Fibroblast of villous mesenchyme (primary cell): ENCODE measurements at places on chromosomes 1 and 21. TPM values are rescaled to one million over a fixed set of nuclear protein-coding genes. Genes with fewer than 3 reads are reported as not detected.

DNA sequence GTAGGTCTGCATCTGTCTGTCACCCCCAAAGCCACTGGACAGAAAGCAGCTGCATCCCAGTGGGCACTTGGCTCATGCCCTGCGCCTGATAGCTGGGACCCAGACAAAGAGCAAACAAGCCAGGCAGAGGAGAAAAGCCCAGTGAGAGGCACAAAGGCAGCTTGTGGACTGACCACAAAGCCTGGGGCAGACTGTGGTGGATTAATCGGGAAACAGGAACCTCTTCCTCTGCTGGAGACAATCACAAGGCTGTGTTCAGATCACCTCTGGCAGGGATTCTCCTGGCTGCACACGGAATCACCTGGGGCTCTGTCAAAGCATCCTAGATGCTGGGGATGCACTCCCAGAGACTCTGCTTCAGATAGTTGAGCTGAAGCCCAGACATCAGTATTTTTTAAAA, 15.2 kb upstream of the GJB5 start:
- no peak for DNase-seq

UBE2U gene
- total RNA-seq: not detected in 2 replicates

- peak; percentile 97 for DNase-seq
These were observed at the start of gene PRKAB2 for GRCh38 chr1:147172168-147173016. Gene PRKAB2, minus strand, starts transcription at chr1:147172470. Its CDS starts 326 bp downstream, at chr1:147172144.

ANKRD34A gene
- total RNA-seq: 1.3 and 1.6 TPM in 2 replicates

DNA sequence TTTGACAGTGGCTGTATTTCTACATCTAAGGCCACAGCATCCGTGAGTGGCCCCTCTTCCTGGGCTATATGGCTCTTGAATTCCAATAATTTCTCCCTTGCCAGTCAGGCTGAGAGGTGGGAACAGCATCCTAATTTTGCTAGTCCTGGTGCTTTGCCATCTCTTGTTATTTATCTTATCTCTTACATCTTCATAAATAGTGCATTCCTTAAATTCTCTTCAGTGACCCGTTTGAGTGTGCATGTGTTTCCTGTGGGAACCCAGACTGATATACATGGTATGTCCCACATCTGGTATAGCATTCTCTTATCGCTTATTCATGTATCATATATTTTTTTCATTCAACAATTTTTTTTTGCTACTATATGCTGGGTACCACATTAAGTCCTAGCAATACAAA, 9.9 kb downstream of the S100A11 start:
- peak; percentile 38 for DNase-seq

DNA sequence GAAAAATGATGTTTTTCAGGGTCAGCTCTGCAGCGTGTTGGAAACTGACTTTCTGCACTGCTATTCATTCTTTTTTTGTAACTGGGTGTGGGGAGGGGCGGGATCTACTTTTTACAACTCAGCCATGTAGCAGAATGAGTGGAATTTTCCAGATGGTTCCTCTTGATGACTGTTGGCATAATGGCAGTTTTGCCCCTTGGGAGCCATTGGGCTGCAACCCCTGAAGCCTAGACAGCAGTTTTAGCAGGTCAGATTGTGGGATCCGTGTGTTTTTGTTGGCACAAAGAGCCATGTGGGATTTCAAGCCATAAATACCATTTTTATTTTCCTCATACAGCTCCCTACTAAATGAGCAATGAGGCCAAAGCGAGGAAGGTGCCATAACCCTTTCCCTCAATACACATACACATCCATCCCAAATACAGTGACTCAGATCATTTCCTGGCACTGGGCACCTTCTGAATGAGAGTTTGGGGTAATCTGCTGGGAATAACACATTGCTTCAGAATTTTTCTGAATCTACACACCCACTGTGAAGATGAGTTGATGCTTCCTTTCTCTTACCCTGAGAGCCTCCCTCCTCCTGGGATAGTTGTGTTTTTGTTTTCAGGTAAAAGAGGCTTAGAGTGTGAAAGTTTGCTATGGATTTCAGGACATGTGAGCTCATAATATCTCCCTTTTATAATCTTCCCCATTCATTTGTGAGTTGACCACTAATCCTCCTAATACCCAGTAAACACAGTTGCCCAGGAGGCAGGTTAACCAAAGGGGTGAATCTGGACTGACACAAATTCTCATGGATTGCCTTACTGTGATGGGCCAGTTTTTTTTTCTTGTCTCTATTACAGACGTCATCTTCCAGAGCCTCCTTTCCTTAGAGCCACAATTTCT, 13.1 kb downstream of the S100A10 start:
- DNase-seq: peak; percentile 69

- DNase-seq: peak; percentile 11
These were observed 19.9 kb upstream of the LPAR3 start for GRCh38 chr1:84912726-84913554.

- peak; percentile 75 for DNase-seq
These were observed 4.8 kb upstream of the HEATR1 start for GRCh38 chr1:236608930-236609726.

DNA sequence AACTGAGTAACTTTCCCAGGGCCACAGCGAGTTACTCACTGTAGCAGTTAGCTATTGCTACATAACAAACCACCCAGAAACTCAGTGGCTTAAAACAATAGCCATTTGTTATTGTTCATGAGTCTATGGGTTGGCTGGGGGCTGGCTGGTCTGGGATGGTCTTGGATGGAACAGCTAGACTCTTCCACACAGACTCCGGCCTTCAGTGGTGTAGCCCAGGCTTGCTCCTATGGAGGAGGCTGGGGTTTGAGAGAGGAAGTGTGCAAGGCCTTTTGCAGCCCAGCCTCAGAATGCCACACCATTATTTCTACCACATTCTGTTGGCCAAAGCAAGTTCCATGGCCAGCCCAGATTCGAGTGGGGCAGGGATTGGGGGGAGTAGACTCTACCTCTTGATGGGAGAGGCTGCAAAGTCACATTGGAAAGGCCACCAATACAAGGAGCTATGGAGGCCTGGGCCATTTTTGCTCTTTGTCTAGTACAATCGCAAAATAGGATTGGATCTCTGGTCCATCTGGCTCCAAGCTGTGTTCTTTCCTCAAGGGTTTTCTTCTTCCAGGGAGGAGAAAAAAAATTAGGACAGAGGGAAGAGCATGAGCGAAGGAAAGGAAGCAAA, 37.5 kb upstream of the TTC22 start:
- DNase-seq: no peak

GRCh38 chr1:223659711-223660110, 5.8 kb downstream of the CAPN8 start:
- DNase-seq: no peak

- no peak for DNase-seq
These were observed 35.2 kb downstream of the JUN start for GRCh38 chr1:58748666-58749065.

GRCh38 chr1:33142483-33143064, 39.3 kb downstream of the TRIM62 start:
- peak; percentile 47 for DNase-seq

SAMD13 gene
- total RNA-seq: under 0.01 and 0.64 TPM in 2 replicates

RNU1-1 gene
- total RNA-seq: under 0.01 TPM in 1 of 2 replicates, not detected in the other

DNA sequence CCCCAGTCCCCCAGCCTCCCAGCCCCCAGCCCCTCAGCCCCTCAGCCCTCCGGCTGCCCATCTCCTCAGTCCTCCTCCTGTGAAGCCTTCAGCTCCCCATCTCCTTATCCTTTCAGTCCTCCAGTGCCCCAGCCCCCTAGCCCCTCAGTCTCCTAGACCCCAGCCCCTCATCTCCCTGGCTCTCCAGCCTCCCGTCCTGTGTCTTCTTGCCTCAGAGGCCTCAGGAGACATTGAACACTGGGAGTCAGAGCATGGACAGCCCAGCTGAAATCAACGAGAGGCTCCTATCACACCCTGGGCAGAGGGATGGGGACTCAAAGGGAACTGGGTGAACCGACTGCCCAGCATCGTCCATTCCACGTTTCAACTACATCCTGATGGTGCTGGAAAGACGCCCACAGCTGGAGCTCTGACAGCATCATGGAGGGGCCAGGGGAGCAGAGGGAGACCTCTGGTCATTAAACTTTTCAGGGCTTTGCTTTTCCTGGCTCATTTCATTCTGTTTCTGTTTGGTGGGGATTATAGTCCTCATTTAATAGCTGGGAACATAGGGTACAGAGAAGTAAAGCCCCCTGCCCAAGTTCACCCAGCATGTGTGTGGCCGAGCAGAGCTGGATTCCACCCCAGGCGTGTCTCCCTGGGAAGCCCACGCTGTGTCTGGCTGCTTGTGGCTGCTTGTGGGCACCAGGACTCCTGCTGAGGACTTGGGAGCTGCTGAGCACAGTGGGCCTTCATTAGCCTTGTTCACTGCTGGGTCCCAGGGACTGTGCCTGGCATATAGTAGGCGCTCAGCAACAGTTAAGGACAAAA, 396.7 kb downstream of the PTPRU start:
- no peak for DNase-seq

KCNN3 gene
- not detected in 2 replicates for total RNA-seq

GRCh38 chr1:31663622-31664452, 19.2 kb upstream of the PEF1 start:
- DNase-seq: peak; percentile 45

ASTN1 gene
- not detected in 2 replicates for total RNA-seq

PRPF38B gene
- total RNA-seq: 17.1 and 21.6 TPM in 2 replicates

- no peak for DNase-seq
These were observed 87.9 kb downstream of the ARHGEF10L start for GRCh38 chr1:17627239-17628052.

DNA sequence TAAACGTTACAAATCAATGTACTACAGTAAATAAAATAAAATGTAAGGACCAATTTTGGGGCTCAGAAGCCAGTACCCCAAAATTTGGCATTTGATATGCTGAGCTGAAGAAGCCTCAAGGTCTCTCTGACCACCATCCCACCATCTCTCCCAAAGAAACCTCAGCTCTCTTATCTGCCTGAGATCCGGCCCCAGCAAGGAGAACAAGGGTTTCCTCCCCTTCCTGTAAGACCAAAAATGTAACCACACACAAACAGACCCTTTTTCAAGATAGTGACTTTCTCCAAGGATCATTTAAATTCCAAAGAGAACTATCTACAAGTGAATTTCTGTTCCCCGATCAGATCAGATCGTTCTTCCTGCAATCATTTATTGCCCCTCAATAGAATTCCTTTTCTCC, 68.1 kb upstream of the SLC45A1 start:
- no peak for DNase-seq

HMCN1 gene
- total RNA-seq: 5.2 and 14.2 TPM in 2 replicates

PIGR gene
- total RNA-seq: not detected in 2 replicates

DNA sequence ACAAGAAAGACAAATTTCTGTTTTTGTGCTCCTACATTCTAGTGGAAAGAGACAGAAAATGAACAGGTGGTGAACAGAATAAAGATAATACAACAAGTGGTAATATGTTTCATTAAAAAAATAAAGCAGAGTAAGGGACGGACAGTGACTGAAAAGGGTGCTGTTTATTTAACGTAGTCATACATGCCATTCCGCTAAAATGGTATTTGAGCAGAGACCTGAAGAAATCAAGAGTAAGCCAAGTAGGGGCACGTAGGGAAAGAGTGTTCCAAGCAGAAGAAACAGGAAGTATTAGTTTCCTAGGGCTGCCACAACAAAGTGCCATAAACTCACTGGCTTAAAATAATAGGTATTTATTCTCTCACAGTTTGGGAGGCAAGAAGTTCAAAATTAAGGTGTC, 65.6 kb upstream of the KCTD3 start:
- DNase-seq: no peak

- DNase-seq: peak; percentile 40
These were observed 257.2 kb downstream of the MRPL39 start for GRCh38 chr21:25350056-25350455.

OR2L5 gene
- not detected in 2 replicates for total RNA-seq

DNA sequence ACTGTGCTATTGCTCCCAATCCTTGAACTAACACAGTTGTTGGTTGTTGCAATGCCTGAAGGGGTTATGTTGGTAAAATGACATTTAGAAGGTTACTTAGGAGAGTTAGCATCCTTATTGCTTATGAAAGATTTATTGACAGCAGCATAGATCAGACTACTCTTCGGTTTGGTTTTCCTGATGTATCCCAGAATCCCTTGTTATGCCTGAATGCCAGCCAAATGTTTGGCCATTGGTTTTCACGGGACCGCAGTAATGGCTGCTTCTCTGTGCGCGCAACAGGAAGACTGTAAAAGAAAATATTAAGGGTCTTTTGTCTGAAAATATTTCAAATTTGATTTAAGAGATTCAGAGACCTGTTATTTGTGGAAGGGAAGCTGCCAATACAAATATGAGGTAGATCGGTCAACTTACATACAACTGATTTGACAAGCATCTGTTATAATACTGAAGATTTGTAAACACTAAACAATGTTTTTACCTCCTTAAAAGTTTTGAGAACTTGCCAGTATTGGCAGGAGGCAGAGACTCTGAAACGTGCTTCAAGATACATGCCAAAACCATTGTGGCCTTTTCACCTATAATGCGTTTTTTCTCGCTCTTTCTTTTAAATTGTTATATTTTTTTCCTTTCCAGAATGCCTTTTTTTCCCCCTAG, 8.3 kb downstream of the NFIA start:
- no peak for DNase-seq

DNA sequence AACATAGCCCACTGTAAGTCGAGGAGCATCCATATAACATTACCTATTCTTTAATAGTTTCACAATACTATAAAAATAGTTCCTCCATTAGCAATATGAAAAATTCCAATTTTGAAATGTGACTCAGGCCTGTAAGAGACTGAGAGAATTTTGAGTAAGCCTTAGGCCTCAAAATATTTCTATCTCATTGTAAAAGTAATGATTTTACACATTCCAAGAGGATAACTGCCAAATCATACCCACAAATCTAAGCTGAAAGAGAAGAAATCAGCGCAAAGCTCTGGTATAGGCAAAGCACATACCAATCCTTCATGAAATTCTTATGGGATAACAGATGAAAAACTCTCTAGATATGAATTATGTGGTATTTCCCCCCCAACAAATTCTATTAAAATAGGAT, 144.1 kb downstream of the CDC42BPA start:
- DNase-seq: peak; percentile 24

GRCh38 chr21:36508948-36509347, 29.0 kb upstream of the CLDN14 start:
- no peak for DNase-seq

DNA sequence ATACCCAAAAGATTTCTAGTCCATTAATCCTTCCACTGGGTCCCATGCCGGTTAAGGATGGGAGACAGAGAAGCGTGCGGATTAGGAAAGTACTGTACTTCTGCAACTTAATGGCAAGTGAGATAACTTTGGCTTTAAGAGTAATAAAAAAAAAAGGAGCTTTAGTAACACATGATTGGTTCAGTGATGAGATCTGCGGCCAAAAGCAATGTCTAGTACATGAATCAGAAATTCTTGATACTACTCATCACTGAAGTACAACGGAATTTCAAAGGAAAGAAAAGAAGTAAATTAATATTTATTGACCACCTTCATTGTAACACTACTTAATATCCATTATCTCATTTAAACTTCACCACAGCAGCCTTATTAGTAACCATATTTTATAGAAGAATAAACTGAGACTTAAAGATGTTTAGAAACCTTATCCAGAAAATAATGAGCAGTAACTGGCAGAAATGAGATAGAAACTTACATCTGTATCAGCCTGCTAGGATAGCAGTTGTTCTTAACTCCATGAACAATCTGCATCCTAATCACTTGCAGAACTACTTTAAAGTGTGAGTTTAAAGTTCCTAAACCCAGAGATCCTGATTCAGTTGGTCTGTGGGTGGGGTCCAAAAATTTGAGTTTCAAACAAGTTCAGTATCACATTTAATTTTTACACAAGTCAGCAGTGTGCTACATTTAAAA, 14.1 kb upstream of the NUF2 start:
- DNase-seq: peak; percentile 44
